M059J (cell line): ENCODE measurements at places on chromosomes 6 and 20.

DNA sequence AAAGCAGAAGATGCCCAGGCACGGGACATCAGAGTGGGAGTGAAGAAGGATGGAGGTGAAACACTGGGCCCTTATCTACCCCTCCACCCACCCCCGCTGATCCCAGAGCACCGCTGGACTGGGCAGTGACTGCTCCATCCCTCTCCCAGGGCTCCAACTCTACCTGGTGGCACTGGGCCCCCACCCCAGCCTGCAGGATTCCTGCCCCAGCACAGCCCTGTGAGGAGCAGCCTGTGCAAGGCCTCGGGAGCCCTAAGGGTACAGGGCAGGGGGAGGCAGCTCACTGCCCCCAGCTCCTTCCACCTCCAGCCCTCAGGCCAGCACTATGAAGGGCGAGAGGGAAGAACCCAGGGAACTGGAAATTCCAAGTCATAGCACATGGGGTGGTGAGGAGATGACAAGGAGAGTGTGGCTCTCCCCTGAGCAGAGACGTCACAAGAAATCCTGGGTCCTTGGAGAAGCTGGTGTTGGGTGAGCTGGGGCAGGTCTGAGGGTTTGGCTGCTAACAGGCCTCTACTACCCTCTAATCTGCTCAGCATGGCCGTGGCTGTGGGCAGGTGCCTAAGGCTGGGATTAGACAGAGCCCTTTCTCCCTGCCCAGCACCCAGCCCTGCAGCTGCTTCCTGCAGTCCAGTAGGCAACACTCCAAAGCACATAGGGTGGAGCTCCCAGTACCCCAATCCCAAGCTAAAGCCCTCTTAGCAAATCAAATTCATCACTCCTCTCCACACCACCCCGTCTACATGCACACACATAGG, 3.5 kb downstream of the CST3 start:
- no peak for DNase-seq

DNA sequence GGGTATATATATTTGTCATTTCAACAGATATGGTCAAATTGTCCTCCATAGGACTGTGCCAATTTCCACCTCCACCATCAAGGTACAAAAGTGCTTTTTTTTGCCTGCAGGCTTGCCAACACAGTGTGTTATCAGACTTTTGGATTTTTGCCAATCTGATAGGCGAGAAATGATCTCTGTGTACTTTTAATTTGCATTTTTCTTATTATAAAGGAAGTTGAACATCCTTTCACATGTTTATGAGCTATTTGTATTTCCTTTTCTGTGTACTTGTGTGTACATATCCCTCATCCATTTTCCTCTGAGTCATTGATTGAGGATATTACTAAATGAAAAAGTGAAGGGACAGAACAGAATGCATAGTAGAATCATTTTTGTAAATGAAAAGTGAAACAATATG, 39.0 kb upstream of the PTPN1 start:
- peak; percentile 41 for DNase-seq

GRCh38 chr6:122833021-122833491, 44.0 kb downstream of the SMPDL3A start:
- no peak for DNase-seq

DNA sequence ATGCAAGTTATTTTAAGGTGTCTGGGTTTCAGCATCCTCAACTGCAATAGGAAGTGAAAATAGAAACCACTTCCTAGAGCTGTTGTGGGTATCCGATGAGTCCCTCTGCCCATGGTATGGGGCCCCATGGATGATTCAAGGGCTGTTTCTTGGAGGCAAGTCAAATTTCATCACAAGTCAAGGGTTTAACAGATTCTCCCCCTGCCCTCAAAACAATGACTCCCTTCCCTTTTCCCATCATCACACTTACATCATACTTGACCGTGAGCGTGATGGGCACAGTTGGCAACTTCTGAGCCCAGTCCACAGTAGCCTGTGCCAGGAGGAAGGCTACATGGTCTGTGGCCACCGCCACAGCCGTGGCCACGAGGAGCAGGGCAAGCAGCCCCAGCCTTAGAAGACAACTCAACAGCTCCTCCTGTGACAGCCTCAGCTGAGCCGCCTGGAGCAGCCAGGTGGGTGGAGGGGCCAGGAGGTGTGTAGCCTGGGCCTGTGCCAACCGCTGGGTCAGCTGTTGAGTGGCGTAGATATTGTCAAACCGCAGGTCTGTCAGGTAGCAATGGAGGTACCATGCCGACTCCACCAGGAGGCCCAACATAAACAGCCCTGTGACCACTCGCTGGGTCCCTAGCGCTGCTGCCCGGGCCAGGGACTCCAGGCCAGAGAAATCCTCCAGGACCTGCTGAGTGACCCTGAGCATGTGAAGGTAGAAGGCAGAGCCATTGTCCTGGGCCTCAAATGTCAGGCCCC, 5.2 kb downstream of the OCSTAMP start:
- no peak for DNase-seq

DNA sequence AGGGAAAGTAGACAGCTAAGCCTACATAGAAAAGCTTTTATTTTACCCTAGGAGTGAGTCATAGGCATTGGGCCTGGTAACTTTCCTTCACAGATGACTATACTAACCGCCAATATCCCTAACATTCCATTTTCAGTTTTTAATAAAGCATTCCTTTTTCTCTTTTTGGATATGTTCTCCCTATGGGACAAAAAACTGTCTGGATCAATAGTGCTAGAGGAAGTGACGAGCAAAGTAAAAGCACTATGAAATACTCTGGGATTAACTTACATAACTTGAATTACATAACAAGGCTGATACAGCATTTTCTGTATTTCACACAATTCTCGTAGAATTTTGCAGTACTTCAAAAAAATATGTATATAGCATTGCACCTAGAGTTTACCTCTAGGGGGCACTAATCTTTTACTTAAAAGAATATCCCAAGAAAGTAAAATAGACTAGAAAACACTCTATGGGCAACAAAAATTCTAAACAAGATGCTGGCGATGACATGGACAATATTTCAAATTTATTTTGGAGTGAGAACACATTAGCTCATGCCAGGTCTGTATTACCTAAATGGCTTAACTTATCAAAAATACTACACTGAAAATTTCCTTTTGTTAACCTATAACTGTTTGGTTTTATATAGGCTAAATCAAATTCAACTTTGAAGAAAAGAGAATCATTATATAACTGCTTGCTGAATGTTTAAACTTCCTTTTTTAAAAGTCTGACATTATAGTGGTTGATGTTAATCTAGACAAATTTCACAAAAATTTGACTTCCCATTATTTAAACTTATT, 66.3 kb upstream of the DST start:
- DNase-seq = peak; percentile 83

DNA sequence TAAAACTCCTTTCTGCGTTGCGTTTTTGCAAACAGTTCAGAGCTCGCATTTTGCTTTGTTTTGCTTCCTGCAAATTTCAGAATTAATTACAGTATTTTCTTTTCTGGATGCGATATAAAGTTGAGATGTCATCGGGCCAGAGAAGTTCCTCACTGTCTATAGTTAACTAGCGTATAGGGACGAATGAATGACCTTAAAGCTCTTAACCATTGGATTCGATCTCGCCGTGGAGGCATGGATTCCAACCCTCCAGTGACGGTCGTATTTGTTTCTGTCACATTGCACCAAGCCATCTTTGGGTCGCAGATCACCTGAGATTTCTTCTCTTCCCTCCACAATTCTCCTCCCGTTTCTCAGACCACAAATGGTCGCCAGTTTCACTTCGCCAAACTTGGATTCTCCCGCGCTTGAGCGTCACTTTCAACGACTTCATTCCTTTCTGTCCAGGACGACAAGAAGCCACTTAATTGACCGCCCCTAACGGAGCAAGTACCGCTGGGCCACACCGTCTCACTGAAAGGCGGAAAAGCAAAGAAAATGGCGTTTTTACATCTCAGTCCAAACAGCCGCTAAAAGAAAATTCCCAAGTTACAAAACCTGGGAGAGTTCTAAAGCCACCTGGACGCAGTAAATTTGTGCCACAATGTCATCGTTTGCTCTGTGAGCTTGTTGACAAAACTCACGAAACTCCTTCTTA, 85.3 kb upstream of the ZNF184 start:
- DNase-seq = no peak

DNA sequence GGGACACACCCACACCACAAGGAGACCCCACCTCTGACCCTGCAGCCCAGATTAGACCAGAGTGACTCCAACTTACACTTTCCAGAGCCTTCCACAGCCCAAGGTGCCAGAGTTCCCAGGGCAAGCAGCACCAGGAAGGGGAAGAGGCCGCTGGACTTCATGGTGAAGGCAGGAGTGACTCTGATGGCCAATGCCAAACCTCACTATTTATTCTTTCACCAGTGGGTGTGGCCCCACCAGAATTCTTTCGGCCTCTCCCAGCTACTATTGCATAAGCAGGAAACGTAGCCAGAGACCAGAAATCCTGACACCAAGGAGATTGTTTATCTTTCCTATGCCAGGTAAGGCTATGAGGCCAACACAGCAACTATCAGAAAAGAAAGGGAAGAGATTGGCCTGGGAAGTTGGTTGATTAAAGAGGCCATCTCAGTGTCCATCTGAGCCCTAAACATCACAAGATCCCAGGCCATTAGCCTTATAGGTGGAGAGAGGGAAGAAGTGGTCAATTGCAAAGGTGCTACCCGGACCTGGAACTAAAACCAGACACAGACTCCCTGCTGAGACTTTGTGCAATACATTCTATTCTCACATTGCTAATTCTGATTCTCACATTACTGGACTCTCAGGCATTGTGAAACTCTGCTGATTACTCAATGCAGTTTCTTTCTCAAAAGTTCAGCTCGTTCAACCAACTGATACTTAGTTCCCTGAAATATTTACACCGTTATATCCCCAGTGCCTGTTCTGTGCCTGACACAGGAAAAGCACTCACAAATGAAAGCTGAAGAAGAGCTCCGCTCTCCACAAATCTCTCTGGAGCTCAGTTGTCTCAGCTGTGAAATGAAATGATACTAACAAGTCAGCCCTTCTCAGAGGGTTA, at the start of gene SLPI:
TSS of gene SLPI (minus strand) at position 182 of the 880 bp plus-strand sequence. CDS start at position 161, 21 bp downstream.
- peak; percentile 38 for DNase-seq

- peak; percentile 100 for DNase-seq
Measured at GRCh38 chr6:160974304-160974771, 17.2 kb upstream of the MAP3K4 start.

- peak; percentile 50 for DNase-seq
Measured at GRCh38 chr6:13488015-13488895, 855 bp upstream of the GFOD1 start.

GRCh38 chr6:99530627-99531026, 15.4 kb upstream of the USP45 start:
- no peak for DNase-seq
